ENCODE measurements at places on chromosomes 7 and 10.

DNA sequence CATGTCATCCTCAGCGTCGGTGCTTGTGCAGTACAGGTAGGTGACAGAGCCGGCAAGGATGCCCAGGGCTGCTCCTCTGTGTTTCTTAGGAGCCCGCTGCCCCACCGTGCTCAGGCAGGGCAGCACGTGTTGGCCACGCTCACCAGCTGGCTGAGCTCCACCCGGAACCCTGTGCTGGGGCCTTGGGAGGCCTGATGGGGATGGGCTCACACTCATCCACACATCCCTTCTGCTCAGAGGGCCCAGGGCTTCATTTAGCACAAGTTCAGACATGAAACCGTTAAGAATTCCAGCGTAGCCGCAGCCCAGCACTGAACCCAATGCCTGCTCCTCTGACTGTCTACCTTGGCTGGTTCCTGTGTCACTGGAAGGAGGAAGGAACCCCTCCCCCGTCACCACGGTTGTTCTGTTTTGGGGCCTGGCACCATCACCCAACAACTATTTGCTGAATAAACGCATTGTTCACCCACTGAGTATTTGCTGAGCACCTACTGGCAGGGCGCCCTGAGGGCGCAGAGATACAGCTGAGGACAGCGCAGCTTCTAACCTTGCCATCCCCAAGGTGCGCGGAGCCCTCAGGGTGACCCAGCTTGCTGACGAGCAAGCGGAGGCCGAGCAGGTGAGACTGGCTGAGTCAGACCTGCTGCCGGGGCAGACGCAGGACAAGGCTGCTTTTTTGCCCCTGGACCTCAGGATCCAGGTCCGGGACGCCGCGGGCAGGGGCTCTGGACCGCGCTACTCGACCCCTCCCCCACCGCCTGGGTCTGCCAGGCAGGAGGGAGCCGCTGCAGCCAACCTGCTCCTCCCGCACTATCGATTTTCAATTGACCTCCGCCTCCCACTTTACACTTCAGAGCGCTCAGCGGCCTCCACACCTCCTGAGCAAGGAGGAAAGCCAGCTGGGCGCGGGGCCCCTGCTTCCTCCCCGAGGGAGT is 50.6 kb upstream of the RET start:
- DNase-seq: no peak

GRCh38 chr10:73339436-73339835 is 19.2 kb downstream of the CFAP70 start:
- peak; percentile 31 for DNase-seq

DNA sequence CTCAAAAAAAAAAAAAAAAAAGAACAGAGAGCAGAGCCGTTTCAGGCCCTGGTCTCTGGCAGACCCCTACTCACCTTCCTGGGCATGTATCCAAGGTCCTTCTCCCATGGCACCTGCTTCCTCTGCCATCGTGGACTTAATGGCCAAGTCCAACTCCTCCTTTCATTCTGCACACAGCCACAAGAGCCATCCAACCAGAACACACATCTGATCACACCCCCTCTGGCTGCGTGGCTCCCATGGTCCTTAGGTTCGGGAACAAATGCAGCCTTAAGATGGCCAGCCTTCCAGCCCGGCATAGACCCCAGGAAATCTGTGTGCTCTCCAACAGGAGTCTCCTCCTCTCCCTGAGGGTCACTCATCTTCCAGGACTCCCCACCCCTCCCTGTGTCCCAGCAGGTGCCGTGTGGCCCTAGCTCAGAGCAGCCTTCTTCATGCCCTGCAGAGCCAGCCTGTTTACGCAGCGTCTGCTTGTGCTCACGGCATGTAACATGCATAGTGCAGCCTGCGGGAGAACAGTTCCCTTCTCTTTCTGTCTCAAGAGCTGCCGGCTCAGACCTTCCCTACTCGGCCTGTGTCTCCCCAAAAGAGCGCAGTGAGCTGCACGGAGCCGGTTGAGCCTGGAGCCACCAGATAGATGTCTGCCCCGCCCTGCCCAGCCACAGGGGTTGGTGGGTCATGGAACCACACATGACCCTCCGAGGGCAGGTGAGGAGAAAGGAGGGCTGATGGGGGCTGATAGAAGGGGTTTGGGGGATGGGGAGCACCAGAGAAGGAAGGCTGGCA is 157.3 kb downstream of the NRF1 start:
- DNase-seq: no peak

DNA sequence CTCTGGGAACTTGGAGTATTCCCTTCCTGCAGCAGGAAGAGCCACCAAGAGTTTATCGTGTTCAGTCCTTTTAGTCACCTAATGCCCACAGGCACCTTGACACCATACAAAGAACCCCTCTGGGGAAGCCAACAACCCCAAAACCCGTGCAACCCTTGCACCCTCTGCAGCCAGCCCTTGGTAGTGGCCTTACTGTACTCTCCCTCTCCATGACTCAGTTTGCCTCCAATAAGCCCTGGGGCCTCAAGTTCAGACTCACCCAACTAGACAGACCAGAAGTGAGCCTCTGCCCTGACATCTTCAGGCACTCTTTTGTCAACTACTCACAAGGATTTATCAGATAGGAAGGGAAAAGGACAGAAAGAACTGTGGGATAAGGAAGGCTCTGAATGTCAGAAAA is 30.9 kb downstream of the KCNMA1 start:
- no peak for DNase-seq
